ENCODE measurements at places on chromosomes 7 and 10. TPM values are rescaled to one million over a fixed set of nuclear protein-coding genes. Genes with fewer than 3 reads are reported as not detected.

Gene CD36
- total RNA-seq: 6.8 TPM

Gene ADAM8
- 91.0 TPM for total RNA-seq

Gene ARID5B
- 26.1 TPM for total RNA-seq

Gene UPK3B
- total RNA-seq: 2.1 TPM

Gene CPA4
- not detected for total RNA-seq

Gene CCDC3
- not detected for total RNA-seq

Gene DGKI
- not detected for total RNA-seq

Gene TRPV6
- total RNA-seq: not detected

Gene AKR1C1
- 1.0 TPM for total RNA-seq

Gene FAM25C
- total RNA-seq: not detected

- H3K27me3 ChIP-seq: no peaks in the 10 kb centered on the region
- peaks cover 15% of the 10 kb centered on the region for H3K4me1 ChIP-seq
- no peak overlapping the region for H3K27ac ChIP-seq
- H3K36me3 ChIP-seq: peaks cover 13% of the 10 kb centered on the region
- no peak overlapping the region for H3K4me3 ChIP-seq
These were observed 4.1 kb downstream of the FHIP2A start for GRCh38 chr10:114825513-114826253.

GRCh38 chr7:43037531-43037930 is 74.9 kb upstream of the HECW1 start:
- no peaks in the 10 kb centered on the region for H3K4me1 ChIP-seq
- H3K27me3 ChIP-seq: peaks cover under 1% of the 10 kb centered on the region
- no peak overlapping the region for H3K4me3 ChIP-seq
- no peaks in the 10 kb centered on the region for H3K36me3 ChIP-seq
- no peak for DNase-seq

DNA sequence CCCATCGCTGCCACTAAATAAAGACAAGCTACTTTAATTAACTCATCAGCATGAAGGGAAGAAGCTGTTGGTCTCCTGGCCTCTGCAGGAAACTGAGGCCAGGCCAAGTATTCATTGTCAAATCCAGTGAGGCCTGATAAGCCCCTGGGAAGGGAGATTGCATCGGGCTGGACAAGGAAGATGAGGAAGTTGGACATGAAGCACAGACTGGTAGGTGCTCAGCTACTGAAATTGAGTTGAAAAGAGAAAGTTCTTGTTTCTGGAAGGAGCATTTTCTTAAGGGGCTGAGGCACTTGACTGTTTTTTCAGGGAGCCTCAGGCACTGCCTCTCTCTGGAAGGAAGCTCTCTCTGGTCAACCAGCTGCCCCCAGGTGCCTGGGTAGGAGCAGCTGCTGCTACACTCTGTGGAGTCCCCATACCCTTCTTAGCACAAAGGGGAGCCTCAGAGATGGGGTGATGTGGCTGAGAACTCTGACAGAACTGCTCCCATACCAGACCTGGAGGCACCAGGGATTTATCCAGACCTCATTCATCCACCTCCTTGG is 90.3 kb upstream of the IKZF1 start:
- no peak for DNase-seq
- peak overlapping the region; percentile 56 for H3K4me3 ChIP-seq
- no peaks in the 10 kb centered on the region for H3K27me3 ChIP-seq
- peak overlapping the region; percentile 86 for H3K27ac ChIP-seq
- peaks cover under 1% of the 10 kb centered on the region for H3K36me3 ChIP-seq

GRCh38 chr7:91557789-91558404 is 293.7 kb downstream of the FZD1 start:
- no peak overlapping the region for H3K4me3 ChIP-seq
- no peaks in the 10 kb centered on the region for H3K27me3 ChIP-seq
- no peaks in the 10 kb centered on the region for H3K36me3 ChIP-seq
- no peak for DNase-seq

DNA sequence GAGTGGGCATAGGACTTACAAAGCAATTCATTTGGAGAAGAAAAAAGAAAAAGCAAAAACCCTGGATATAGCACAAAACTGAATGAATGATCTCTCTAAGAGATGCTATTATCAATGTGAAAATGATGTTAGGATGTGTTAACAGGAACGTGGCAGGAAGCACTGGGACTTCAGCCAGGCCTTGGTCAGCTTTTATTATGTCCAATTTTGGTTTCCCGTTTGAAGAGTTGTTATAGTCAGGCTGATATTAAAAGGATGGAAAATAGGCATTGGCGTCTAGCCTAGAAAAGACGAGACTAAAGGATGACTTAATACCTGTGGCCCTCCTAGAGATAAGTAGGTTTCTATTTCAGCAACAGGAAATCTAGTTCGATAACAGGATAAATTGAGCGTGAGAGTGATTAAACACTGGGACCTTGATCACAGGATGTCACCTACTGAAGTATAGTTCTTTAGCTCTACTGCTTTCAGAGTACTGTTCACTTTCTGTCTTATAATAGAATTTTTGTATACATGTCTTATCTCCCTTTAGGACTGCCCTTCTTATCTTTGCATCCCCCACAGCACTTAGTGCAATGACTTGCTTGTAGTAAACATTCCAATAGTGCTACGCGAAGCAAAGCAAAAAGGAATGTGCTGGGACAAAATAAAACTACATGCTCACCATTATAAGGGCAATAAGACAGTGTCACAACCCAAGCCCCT is 99.8 kb upstream of the AGBL3 start:
- peak overlapping the region; percentile 11 for H3K4me3 ChIP-seq
- no peak for DNase-seq
- H3K4me1 ChIP-seq: peaks cover 12% of the 10 kb centered on the region
- peak overlapping the region; percentile 55 for H3K27ac ChIP-seq

DNA sequence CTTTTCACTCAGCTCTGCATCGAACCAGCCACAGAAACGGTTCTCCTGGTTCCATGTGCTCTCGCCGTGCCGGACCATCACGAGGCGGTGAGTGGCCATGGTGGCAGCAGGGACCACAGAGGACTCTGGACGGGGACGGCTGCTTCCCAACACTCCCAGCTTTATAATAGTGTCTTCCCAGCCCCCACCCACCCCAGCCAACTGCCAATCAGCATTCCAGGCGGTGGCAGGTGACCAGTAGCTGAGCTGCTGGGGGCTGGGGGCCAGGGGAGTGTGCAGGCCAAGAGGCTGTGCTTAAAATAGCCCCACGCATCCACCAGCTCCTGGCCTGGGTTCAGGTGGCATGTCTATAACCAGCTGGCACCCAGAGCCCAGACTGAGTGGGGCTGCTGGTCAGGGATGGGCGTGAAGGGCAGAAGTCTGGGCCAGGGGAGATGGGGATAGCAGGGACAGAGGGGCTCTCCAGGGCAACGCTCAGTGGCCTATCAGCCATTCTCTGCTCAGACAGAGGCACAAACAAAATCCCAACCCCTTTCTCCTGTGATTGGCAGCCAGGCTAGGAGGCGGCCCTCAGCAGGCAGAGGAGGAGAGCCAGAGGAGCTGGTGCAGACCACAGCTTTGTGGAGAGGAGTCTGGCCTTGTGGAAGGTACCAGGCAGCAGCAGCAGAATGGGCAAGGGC is at the start of gene PGAM2:
TSS of gene PGAM2 (minus strand) at position 137 of the 680 bp plus-strand sequence. CDS start at position 99, 38 bp downstream.
- no peak within 1 kb of the TSS for H3K27ac ChIP-seq
- H3K4me1 ChIP-seq: peaks cover 7% of the 10 kb centered on the region
- H3K36me3 ChIP-seq: peaks cover 7% of the 10 kb centered on the region
- peak; percentile 36 for DNase-seq
- no peak within 1 kb of the TSS for H3K4me3 ChIP-seq

GRCh38 chr7:114345494-114345893 is 69.1 kb upstream of the FOXP2 start:
- no peak overlapping the region for H3K27ac ChIP-seq
- H3K4me1 ChIP-seq: no peaks in the 10 kb centered on the region
- no peaks in the 10 kb centered on the region for H3K36me3 ChIP-seq
- H3K27me3 ChIP-seq: no peaks in the 10 kb centered on the region
- no peak overlapping the region for H3K4me3 ChIP-seq

GRCh38 chr7:90701771-90702170 is 105.7 kb downstream of the CDK14 start:
- no peaks in the 10 kb centered on the region for H3K36me3 ChIP-seq
- no peaks in the 10 kb centered on the region for H3K4me1 ChIP-seq
- H3K27ac ChIP-seq: no peak overlapping the region
- H3K4me3 ChIP-seq: no peak overlapping the region

DNA sequence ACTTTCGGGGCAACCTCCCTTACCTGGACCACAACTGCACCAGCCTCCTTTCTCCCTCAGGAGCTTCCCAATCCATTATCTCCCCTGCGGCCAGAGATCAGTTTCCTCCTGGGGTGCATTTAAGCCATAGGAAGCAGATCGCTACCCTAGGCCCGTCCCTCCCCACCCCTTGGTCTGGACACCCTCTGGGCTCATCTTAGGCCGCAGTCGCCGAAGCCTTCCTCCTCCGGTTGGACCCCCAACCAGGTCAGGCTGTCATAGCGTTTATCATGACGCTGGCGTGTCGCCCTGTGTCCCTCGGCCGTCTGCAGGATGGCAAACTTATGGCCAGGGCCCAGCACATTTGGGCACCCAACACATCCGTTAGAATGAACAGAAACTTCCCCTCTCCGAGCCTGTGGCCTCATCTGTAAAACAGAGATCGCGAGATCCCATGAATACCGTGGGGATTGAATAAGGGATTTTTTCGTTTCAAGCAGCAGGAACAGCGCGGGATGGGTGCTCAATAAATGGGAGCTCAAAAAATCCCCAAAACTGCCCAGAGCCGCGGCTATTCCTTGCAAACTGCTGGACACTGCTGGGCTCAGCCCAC is 669 bp upstream of the AP5Z1 start:
- H3K27me3 ChIP-seq: no peaks in the 10 kb centered on the region
- H3K27ac ChIP-seq: peak overlapping the region; percentile 99
- H3K4me1 ChIP-seq: peaks cover 29% of the 10 kb centered on the region
- H3K36me3 ChIP-seq: peaks cover 11% of the 10 kb centered on the region
- H3K4me3 ChIP-seq: peak overlapping the region; percentile 99
- peak; percentile 55 for DNase-seq

GRCh38 chr7:50470250-50471163 is 20.4 kb upstream of the FIGNL1 start:
- peaks cover 2% of the 10 kb centered on the region for H3K27me3 ChIP-seq
- DNase-seq: no peak
- no peak overlapping the region for H3K27ac ChIP-seq

- no peak for DNase-seq
- peaks cover 22% of the 10 kb centered on the region for H3K4me1 ChIP-seq
- no peaks in the 10 kb centered on the region for H3K36me3 ChIP-seq
- H3K27ac ChIP-seq: no peak overlapping the region
These were observed 3.2 kb downstream of the HHEX start for GRCh38 chr10:92692697-92693533.

GRCh38 chr7:112266595-112267270 is 60.2 kb downstream of the ZNF277 start:
- no peak overlapping the region for H3K27ac ChIP-seq
- no peaks in the 10 kb centered on the region for H3K36me3 ChIP-seq
- H3K4me1 ChIP-seq: peaks cover 5% of the 10 kb centered on the region
- H3K4me3 ChIP-seq: no peak overlapping the region
- no peaks in the 10 kb centered on the region for H3K27me3 ChIP-seq

GRCh38 chr7:45983720-45984255 is 62.7 kb upstream of the IGFBP3 start:
- H3K4me1 ChIP-seq: no peaks in the 10 kb centered on the region
- no peak overlapping the region for H3K4me3 ChIP-seq
- H3K36me3 ChIP-seq: no peaks in the 10 kb centered on the region
- no peak for DNase-seq
- H3K27ac ChIP-seq: no peak overlapping the region

DNA sequence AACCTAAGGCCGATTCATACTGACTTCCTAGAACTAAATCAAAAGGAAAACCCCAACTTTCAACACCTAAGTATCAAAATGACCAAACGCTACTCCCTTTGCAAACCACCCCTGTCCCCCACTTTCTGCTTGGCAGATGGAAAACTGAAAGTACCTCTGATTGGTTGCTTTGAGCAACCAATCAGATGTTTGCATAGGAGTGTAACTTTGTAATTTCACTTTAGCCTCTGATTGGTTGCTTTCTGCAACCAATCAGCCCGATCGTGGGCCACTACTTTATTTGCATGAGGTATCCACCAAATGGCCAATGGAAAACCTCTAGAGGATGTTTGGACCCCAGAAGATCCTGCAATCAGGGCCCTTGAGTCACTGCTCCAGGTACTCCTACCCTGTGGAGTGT is 12.3 kb upstream of the SNX10 start:
- DNase-seq: no peak
- no peaks in the 10 kb centered on the region for H3K27me3 ChIP-seq
- peak overlapping the region; percentile 79 for H3K27ac ChIP-seq

- no peaks in the 10 kb centered on the region for H3K36me3 ChIP-seq
- no peak overlapping the region for H3K27ac ChIP-seq
- no peak for DNase-seq
- no peaks in the 10 kb centered on the region for H3K27me3 ChIP-seq
- H3K4me3 ChIP-seq: no peak overlapping the region
These were observed 279.4 kb downstream of the TNS3 start for GRCh38 chr7:47302560-47302959.

DNA sequence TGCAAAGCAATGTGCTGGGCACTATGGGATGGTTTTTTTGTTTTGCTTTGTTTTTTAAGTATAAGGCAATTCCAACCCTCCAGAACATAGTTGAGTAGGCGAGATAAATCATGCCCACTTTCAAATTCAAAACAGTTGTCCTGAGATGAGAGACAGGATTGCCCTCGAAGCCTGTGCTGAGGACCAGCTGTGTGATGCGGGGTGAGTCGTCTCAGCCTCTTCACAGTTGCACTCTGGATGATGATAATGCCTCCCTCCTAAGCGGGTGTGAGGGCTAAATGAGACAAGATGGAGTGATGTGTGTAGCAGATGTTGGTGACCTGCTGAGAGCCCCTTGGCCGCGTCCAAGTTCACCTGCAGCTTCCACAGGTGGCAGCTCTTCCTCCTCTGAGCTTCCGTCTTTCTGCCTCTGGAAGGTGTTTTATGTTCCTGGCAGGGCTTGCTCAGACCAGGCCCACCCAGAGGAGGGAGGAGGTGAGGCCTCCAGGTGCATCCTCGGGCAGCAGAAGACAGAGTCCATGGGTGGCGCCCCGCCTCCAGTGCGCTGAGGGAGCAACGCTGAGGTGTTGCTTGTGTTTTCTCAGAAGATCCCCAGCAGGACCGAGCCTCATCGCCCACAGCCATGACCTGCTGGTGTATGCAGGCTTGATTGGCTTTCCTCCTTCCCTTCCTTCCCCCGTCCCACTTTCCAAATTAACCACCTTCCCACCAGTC is 30.6 kb downstream of the ECHDC3 start:
- H3K4me1 ChIP-seq: no peaks in the 10 kb centered on the region
- peaks cover 10% of the 10 kb centered on the region for H3K27me3 ChIP-seq
- H3K36me3 ChIP-seq: no peaks in the 10 kb centered on the region
- DNase-seq: no peak
- no peak overlapping the region for H3K4me3 ChIP-seq

DNA sequence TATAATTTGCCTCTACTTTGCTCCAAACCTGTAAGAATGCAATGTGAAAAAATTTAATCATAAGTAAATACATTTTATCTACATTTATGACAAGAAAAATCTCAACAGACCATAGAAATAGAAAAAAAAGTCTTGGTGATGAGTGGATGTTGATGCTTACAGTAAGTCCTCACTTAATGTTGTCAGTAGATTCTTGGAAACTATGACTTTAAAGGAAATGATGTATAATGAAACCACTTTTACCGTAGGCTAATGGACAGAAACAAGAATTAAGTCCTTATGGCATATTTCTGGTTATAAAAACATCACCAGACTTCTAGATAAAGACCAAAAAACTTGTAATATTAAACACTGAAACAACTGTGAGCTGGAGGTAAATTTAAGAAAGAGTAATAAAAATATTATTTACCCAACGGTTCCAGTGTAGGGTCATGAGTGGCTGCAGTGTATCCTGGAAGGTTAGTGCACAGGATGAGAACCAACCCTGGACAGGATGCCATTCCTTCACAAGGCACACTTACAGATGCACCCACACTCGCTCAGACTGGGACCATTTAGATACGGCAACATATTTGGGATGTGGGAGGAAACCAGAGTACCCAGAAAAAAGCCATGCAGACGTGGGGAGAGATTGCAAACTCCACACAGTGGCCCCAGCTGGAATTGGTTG is 76.3 kb downstream of the GLCCI1 start:
- H3K4me3 ChIP-seq: no peak overlapping the region
- peaks cover 18% of the 10 kb centered on the region for H3K4me1 ChIP-seq
- no peak for DNase-seq
- peaks cover 32% of the 10 kb centered on the region for H3K36me3 ChIP-seq

Data from activated naive CD8-positive, alpha-beta T cell treated with anti-CD3 and anti-CD28 coated beads, Interleukin-2, amount 10 ng/mL, durations not matched to agents 7 days and 5 days (primary cell).